Activated CD8-positive, alpha-beta memory T cell treated with anti-CD3 and anti-CD28 coated beads for 48 hours (primary cell): ENCODE measurements at places on chromosomes 5 and 9.

- no peak for DNase-seq
These were observed 47.7 kb downstream of the SRFBP1 start for GRCh38 chr5:122009436-122009835.

- DNase-seq: no peak
These were observed 10.3 kb downstream of the GDF9 start for GRCh38 chr5:132856011-132856410.

DNA sequence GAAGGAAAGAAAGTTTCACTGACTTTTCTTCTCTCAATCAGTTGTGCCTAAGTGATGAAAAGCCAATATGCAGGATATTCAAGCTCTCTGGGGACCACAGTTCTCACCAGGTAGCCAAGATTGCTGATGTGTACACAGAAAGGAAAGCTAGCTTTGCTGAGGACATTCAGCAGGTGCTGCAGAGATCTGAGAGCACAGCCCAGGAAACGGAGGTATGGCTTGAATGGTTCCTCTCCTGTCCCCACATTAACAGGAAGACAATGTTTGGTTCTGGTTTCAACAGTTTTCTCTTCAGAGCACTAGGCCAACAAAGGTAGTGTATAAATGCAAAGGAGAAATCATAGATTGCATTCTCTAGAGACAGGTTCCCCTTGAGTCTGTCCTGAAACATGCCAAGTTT is 69.6 kb downstream of the PTPDC1 start:
- DNase-seq: no peak

DNA sequence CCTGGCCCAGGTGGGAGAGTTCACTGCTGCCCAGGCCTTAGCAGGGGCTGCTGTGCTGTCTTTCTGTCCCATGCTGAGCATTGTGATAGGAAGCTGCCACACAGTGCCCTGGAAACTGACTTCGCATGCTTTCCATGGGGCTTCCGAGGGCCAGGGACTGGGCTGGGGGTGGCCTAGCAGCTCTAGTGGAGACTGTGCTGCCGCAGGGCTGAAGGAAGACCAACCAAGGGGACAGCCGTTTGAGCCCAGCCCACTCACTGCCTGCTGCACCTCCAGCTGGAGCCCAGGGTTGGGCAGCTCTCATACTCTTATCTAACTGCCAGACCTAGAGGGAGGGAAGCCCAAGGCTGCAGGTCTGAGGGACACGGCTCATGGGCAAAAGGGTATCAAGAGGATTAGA is 79.2 kb downstream of the RGS3 start:
- no peak for DNase-seq

DNA sequence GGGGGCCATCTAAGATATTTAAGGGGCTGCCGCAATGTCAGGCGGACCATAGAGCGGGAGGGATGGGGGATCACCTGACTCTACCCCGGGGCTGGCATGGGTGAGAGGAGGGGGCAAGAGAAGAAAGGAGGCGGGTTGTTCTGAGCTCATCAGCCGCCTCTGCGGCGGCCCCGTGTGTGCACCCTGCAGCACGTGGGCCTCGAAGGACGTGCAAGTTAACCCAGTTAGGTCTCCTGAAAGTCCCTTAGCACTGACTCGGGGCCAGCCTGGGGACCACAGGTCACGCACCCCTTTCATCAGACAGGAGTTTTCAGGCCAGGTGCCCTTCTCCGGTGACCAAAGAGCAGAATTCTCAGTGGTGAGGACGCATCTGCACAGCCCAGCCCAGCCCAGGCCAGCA is 58.0 kb downstream of the UBE2QL1 start:
- no peak for DNase-seq

- DNase-seq: no peak
These were observed 20.7 kb upstream of the CTSV start for GRCh38 chr9:97059626-97060025.

DNA sequence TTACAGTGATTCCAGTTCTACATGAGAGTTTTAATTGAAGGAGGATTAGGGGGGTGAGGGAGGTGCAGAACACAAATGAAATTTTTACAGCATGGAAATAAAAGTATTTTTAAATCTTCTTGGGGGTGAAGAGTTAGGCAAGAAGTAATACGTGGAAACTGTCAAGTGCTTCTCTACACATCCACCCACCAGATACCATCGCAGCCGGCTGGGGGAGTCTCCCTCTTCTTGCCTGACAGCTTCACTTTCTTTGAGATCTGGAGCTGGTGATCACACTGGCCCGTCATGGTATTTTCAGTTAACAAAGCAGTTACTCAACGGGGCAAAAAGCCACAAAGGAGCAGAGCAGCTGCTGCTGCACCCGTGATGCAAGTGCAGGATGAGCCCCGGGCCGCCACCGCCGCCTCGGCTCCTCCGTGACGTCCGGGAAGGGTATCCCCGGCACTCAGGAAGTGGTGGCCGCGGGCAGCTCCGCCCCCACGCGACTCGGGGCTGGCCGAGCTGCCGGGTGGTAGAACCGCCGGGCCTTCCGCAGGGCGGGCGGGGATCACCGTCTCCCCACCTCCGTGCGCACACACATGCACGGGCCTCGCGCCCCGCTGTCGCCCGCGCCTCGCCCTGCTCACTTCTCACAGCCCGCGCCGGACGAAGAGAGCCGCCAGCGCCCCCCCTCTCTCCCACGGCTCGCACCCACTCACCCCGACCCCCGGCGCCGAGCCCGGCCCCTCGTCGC is 2.4 kb upstream of the NR4A3 start:
- peak; percentile 87 for DNase-seq

DNA sequence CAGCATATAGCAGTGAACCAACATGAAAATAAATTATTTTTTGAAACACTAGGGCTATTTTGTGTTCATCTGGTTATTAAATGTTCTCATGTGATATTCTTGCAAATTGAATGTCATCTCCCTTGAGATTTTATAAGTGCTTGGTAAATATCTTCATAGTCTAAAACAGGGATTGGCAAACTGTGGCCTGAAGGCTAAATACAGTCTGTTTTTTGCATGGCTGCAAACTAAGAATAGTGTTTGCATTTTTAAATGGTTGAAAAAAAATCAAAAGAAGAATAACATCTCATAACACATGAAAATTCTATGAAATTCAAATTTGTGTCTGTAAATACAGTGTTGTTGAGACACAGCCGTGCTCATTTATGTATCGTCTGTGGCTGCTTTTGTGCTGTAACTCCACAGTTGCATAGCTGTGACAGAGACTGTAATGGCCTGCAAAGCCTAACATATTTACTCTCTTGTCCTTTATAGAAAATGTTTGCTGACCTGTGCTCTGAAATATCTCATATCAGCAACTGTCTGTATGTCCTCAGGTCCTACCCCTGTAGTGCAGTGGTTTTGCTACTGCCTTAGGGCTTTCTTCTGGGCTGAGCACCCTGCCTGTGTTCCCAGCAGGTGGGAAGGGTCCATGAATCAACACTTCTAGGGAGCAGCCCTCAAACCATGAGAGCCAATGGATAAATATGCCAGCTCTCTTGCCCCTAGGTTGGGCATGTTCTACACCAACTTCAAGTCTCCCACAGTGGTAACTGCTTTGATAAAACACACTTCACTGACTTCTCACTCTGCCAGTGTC is 41.7 kb upstream of the ARRDC3 start:
- no peak for DNase-seq

DNA sequence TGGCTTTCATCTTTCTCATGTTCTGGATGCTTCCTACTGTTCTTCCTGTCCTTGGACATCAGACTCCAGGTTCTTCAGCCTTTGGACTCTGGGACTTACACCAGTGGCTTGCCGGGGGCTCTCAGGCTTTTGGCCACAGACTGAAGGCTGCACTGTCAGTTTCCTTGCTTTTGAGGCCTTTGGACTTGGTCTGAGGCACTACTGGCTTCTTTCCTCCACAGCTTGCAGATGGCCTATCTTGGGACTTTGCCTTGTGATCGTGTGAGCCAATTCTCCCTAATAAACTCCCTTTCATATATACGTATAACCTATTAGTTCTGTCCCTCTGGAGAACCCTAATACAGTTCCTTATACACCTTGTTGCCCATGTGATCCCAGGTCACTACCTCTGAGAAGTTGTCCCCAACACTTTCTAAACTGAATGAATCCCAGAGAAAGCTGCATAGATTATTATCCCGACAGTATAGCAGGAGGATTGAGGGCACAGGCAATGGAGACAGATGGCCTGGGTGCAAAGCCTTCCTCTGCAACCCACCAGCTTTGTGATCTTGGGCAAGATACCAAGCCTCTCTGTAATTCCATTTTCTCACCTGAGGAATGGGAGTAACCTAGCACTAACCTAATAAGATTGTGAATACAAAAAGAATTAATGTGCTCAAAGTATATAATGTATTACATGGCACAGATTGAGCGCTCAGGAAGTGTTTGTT is 449.6 kb upstream of the BRINP1 start:
- DNase-seq: no peak

DNA sequence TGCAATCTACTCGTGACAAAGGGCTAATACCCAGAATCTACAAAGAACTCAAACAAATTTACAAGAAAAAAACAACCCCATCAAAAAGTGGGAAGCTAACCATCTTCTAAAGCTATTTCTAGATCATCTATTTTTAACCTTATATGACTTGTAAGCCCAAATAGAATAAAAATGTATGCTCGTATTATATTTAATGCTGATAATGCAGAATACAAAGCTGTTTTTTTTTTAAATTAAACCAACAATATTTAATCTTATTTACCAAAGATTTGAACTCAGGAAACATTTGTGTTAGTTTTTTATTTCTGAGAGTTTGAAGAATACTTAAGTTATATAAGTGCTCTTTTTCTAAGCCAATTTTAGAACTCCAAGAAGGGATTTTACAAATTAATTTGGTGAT is 652.1 kb downstream of the LRRC70 start:
- no peak for DNase-seq

- DNase-seq: no peak
These were observed 121.0 kb upstream of the TLX3 start for GRCh38 chr5:171188016-171188415.

GRCh38 chr5:142819825-142820224 is 49.6 kb downstream of the ARHGAP26 start:
- no peak for DNase-seq

DNA sequence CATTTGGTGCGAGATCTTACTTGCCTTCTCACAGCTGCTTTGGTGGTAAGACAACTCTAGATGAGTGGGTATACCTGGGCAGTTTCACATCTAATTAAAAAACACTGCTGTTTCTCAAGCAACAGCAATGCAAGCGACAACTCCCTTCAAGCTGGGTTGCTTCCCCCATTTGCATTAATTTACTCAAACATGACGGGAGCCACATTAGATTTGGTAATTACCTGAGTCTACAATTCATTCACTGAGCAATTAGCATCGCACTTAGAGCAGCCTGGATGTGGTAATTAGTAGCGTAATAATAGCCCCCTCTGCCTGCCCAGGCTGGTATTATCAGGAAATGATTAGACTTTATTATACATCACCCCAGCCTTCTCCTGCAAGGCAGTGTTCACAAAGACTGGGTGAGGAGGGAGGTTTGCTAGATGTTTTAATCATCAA is 73.4 kb downstream of the FBXO38 start:
- DNase-seq: no peak

DNA sequence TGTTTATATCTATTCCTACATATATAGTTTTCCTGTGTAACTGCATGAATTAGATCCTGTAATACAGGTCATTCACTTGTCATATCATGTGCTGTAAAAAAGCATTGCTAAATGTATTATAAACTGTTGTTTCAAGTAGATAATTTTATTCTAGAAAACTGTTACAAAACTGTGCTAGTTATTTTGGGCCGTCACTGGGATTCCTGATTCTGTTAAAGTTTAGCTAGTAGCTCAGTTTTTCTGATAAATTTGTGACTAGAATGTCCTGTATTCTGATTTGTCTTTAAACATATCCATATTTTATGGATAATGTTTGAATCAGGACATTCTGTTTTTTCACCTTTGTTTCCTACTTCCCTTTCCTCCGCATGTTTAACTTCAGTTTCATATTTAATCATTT is 5.4 kb downstream of the SLF1 start:
- DNase-seq: no peak

- no peak for DNase-seq
These were observed 389.0 kb upstream of the GRIA1 start for GRCh38 chr5:153101235-153102180.

GRCh38 chr5:14534773-14535172 is 46.8 kb upstream of the OTULINL start:
- DNase-seq: no peak

DNA sequence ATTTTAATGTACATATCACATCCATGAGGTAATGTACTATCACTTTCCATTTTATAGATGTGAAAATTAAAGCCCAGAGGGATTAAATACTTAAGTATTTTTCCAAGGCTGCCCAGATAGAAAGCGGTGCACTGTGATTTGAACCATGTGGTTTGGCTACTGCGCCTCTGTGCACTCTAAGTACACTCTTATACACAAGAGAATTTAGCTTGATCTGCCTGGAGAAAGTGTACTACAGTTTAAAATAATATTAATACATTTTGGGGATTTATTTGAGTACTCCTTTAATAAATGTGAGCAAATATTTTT is 360.4 kb upstream of the ACTBL2 start:
- DNase-seq: no peak

DNA sequence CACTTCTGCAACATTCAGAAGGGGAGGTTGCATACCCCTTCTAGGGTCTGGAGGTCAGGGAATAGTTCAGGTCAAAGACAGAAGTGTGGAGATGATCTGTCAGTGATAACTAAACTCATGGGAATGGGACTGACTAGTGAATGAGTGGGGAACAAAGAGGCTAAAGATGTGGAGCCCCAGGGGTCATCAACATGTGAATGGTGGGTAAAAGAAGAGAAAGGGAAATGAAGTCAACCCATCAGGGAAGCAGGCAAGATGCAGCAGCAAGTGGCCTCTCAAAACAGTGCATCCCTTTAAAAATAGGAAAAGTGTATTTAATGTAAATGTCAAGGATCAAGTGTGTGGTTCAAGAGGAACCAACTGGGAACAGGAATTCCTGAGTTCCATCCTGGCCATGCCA is 69.9 kb downstream of the PLPPR1 start:
- no peak for DNase-seq

- DNase-seq: no peak
These were observed 41.3 kb upstream of the S1PR3 start for GRCh38 chr9:88949961-88950340.

DNA sequence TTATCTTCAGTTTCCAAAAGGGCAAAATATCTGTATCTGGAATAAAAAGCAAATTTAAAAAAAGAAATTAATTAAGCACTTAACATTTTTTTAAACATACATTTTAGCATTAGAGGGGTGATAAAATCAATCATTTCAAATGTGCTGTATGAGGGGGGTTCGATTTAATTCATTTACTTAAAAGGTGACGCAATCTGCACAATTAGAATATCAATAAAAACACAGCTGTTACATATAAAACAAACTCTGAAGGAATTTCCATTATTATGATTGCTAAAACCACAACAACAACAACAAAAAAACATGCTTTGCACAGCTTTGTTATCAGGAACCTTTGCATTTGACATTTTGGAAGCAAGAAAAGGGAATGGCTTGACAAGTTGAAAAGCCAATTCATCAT is 71.6 kb upstream of the C6 start:
- no peak for DNase-seq

- DNase-seq: no peak
These were observed 7.0 kb upstream of the IL12B start for GRCh38 chr5:159337016-159337955.

DNA sequence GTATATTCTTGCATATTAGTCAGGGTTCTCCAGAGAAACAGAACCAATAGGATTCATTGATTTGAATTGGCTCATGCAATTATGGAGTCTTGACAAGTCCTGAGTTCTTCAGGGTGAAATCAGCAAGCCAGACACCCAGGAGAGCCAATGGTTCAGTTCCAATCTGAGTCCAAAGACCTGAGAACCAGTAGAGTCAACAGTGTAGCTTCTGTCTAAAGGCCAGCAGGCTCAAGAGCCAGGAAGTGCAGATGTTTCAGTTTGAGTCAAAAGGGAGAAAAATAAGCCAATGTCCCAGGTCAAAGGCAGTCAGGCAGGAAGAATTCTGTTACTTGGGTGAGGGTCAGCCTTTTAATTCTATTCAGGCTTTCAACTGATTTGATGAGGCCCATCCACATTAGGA is 37.8 kb upstream of the ANKRD34B start:
- no peak for DNase-seq
